ENCODE measurements at places on chromosomes 11 and 22. TPM values are rescaled to one million over a fixed set of nuclear protein-coding genes. Genes with fewer than 3 reads are reported as not detected.

Gene SLC22A8
- total RNA-seq, result not detected

Gene CYTH4
- total RNA-seq, result not detected

Gene SLC25A18
- total RNA-seq, result not detected

Gene CNGA4
- not detected for total RNA-seq

GRCh38 chr22:37229805-37230672 lies 14.0 kb downstream of the RAC2 start:
- H3K4me1 ChIP-seq, result peaks cover 39% of the 10 kb centered on the region
- H3K27me3 ChIP-seq, result no peaks in the 10 kb centered on the region
- peak overlapping the region; percentile 60 for H3K27ac ChIP-seq
- DNase-seq, result peak; percentile 60
- H3K36me3 ChIP-seq, result 0 out of 2 replicates have a peak, but pooled peaks cover 3% of the 10 kb centered on the region

DNA sequence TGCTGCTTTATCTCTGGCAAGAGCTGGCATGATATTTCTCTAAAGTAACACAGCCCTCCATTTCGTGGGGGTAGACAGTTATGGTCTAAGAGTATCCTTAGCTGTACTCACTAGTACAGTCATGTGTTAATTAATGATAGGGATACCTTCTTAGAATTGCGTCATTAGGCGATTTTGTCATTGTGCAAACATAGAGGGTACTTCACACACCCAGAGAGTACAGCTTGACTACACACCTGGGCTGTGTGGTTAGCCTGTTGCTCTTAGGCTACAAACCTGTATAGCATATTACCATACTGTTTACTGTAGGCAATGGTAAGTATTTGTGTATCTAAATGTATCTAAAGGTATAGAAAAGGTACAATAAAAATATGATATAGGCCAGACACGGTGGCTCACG lies 17.0 kb downstream of the XRCC6 start:
- H3K36me3 ChIP-seq, result peaks cover 95% of the 10 kb centered on the region
- H3K27me3 ChIP-seq, result no peaks in the 10 kb centered on the region
- H3K4me3 ChIP-seq, result no peak overlapping the region
- DNase-seq, result no peak

- H3K36me3 ChIP-seq, result no peaks in the 10 kb centered on the region
- H3K4me3 ChIP-seq, result no peak overlapping the region
- H3K27ac ChIP-seq, result no peak overlapping the region
- no peaks in the 10 kb centered on the region for H3K27me3 ChIP-seq
- DNase-seq, result no peak
These were observed 51.4 kb upstream of the RASD2 start for GRCh38 chr22:35489239-35489638.

GRCh38 chr11:95153857-95154246 lies 64.2 kb downstream of the ENDOD1 start:
- H3K27ac ChIP-seq, result no peak overlapping the region
- DNase-seq, result no peak
- H3K36me3 ChIP-seq, result no peaks in the 10 kb centered on the region
- H3K4me1 ChIP-seq, result no peaks in the 10 kb centered on the region
- H3K27me3 ChIP-seq, result no peaks in the 10 kb centered on the region

GRCh38 chr22:22939588-22940368 lies 52.2 kb downstream of the IGLL5 start:
- no peak for DNase-seq
- H3K4me1 ChIP-seq, result peaks cover 19% of the 10 kb centered on the region
- no peaks in the 10 kb centered on the region for H3K36me3 ChIP-seq
- H3K27me3 ChIP-seq, result no peaks in the 10 kb centered on the region

GRCh38 chr11:3810951-3811350 lies 2.6 kb downstream of the PGAP2 start:
- H3K27me3 ChIP-seq, result no peaks in the 10 kb centered on the region
- DNase-seq, result no peak
- peaks cover 12% of the 10 kb centered on the region for H3K4me1 ChIP-seq
- no peak overlapping the region for H3K4me3 ChIP-seq

DNA sequence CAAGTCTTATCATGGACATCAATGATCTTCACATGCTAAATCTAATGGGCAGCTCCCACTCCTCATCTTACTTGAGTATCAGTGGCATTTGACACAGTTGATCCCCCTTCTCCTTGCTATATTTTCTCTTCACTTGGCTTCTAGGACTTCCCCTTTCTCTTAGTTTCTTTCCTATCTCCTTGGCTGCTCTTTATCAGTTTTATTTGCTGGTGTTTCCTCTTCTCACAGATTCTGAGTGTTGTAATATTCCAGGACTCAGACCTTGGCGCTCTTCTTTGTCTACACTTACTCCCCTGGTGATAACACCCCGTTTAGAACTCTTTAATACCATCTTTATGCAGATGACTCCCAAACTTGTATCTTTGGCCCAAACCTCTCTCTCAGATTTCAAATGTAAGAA lies 33.9 kb upstream of the RASSF10 start:
- H3K4me3 ChIP-seq, result no peak overlapping the region
- DNase-seq, result no peak
- H3K36me3 ChIP-seq, result no peaks in the 10 kb centered on the region

- H3K36me3 ChIP-seq, result peaks cover 97% of the 10 kb centered on the region
- H3K27me3 ChIP-seq, result no peaks in the 10 kb centered on the region
- no peaks in the 10 kb centered on the region for H3K4me1 ChIP-seq
- no peak for DNase-seq
- no peak overlapping the region for H3K27ac ChIP-seq
These were observed 20.6 kb downstream of the IGHMBP2 start for GRCh38 chr11:68924073-68924925.

DNA sequence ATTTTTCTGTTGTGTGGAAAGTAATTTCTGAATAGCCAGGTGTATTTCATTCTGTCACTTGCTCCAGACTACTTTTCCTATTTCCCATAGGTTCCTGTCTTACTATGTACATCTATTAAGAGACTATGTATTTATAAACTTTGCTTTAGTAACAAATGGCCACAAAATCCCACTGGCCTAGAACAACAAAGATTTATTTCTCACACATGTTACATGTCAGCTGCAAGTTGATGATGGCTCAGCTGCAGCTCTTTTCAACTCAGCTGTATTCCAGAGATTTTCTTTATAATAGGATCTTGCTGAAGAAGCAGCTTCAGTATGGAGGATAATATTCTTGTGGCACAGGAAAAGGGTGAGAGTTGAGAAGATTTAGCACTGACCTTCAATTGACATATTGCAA lies 539.6 kb upstream of the LRRC4C start:
- DNase-seq, result no peak
- H3K27me3 ChIP-seq, result no peaks in the 10 kb centered on the region
- H3K27ac ChIP-seq, result no peak overlapping the region
- H3K4me3 ChIP-seq, result no peak overlapping the region
- H3K36me3 ChIP-seq, result no peaks in the 10 kb centered on the region
